ENCODE measurements at places on chromosomes 2 and 18.

DNA sequence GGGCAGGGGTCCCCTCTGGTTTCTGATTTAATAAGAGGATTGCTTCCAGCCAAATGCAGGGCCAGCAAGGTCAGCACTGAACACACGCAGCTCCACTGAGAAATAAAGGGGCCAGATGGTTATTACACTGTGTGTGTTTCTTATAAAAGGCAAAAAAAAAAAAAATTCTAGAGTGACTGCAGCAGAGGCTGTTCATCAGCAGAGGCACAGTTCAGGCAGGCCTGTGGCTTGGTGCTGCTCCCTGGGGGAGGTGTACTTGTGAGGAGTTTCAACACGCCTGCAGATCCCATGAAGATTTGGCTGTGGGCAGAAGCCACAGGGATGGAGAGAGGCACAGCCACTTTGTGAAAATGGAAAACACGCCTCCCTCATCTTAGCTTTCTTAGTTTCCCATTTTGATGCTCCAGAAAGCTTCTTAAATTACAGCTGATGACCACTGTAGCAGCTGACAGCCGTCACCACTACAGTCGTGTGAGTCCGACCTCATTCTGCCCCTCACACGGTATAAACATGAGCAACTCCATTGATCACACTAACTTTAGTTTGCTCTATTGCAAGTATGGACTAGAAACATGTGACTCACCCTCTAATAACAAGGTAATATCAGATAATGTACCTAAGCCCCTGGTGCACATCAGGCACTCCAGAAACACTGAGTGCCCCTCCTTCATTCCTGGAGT, 726.5 kb upstream of the RAB6C start:
- no peak for DNase-seq

DNA sequence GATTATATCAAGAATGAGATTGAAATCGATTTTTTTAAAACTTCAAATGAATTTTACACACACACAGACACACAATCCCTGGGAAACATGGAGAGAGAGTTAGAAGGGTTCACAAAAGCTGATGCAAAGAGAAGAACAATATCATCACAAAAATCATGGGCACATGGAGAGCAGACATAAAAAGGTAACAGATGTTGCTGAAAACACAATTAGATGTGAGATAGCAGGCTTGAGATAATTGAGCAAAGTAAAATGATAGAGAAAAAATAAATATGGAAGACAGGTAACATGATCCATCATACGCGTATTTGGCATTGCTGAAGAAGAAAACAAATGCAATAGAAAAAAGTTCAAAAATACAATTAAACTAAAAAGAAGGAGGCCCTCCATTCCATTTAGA, 11.6 kb upstream of the B4GALT6 start:
- no peak for DNase-seq

DNA sequence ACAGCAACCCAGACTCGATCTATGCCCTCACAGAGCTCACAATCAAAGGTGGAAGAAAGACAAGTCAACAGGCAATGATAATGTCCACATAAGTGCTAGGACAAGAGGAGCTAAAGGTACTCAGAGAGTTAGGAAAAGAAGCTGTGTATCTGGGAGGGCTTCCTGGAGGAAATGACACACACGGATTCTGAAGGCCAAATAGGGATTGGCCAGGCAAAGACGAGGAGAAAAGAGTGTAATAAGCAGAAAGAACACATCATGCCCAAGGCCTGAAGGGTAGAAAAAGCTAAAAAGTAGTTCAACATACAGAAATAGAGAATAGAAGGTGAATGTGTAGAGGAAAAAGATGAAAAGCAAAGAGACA, 36.1 kb downstream of the VIT start:
- no peak for DNase-seq

DNA sequence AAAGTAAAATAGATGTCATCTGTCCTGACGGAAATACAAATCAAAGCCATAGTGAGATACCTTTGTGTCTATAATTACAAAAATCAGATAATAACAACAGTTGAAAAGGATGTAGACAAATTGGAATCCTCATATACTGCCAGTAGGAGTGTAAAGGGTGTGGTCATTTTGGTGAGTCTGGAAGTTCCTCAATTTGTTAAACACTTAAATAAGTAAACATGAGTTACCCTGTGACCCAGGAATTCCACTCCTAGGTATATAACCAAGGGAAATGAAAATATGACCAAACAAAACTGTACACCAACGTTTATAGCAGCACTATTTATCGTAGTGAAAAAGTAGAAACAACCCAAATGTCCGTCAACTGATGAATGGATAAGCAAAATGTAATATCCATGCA, 24.0 kb downstream of the R3HDM1 start:
- DNase-seq: no peak

GRCh38 chr18:3060667-3061580, 48.0 kb upstream of the LPIN2 start:
- DNase-seq: no peak

- DNase-seq: no peak
These were observed 112.4 kb upstream of the UPP2 start for GRCh38 chr2:157989227-157989626.
